ENCODE measurements at places on chromosomes 7 and 10.

DNA sequence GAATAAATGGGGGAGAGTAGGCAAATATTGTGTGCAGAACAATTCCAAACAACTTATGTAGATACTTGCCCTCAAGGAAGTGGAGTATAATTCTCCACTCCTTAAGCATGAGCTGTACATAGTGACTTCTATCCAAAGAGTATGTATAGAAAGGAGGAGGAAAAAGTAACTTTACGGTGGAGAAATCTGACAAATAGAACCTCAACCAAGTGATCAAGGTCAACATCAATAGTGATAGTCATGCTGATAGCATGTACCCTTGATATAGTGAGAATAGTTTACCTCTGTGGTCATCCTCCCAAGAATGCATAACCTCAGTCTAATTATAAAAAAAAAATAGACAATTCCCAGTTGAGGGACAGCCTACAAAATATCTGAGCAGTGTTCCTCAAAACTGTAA is 89.1 kb upstream of the NANOS1 start:
- DNase-seq = no peak

GRCh38 chr7:34069676-34070075 is 164.3 kb downstream of the BMPER start:
- no peak for DNase-seq

DNA sequence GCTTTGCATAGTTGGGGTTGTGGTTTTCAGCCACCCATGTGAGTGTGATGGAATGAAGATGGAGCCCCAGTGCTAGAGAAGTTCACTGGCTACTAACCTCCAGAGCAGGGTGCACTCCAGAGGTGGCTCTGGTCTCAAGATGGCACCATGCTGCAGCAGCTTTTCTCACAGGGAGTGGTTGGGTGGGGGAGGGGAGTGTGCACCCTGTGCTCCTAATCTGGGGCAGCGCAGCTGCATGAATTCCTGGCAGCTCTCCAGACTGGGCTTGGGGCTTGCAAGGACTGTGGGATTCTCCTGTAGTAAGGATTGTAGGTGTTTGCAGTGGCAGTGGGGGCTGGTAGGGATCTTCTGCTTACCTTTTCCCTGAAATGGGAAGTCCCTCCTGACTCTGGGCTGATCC is 23.7 kb downstream of the PHTF2 start:
- no peak for DNase-seq

- no peak for DNase-seq
These were observed 27.0 kb downstream of the CFAP46 start for GRCh38 chr10:132915411-132915810.

DNA sequence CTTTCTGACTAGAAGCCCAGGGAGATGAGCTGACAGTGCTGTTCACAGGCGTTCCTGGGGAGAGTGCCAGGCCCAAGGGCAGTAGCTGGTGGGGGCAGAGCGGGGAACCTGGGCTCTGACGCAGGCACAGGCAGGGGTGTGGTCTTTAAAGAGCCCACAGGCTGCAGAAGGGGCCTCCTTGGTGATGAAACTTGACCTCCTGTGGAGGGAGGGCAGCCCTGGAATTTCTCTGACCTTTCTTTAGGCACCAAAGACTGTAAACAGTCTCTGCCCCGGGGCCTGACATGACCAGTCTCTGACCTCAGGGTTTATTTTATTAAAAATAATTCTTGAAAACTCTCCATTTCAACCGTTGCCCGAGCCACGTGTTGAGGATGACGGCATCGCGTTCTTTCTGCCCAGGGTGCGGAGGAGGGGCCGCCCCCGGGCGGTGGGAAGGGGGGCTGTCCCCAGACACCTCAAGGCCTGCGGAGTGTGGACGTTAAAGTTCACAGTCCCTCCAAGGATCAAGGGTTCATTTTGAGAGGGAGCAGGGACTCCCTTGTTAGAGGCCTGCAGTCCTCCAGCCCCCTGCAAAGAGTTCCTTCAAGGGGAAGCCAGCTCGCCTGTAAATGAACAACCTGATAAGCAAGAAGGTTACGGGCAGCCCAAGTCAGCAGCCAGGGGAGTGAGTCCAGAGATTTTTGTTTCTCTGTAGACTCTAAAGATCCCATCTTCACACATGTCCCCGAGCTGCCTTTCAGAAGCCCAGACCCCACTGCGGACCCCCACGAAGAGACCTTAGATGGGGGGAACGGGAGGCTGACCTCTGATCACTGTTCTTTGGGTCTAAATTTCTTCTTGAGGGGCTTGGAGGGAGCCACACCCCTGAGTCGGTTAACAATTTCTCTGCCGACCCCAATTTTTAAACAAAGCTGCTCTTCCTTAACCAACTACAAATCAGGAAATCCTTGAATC is 128.9 kb downstream of the VIPR2 start:
- no peak for DNase-seq

GRCh38 chr10:3264161-3264761 is 91.7 kb upstream of the PITRM1 start:
- DNase-seq = peak; percentile 61

GRCh38 chr10:46222364-46222935 is 64.3 kb upstream of the ANTXRL start:
- DNase-seq = no peak

DNA sequence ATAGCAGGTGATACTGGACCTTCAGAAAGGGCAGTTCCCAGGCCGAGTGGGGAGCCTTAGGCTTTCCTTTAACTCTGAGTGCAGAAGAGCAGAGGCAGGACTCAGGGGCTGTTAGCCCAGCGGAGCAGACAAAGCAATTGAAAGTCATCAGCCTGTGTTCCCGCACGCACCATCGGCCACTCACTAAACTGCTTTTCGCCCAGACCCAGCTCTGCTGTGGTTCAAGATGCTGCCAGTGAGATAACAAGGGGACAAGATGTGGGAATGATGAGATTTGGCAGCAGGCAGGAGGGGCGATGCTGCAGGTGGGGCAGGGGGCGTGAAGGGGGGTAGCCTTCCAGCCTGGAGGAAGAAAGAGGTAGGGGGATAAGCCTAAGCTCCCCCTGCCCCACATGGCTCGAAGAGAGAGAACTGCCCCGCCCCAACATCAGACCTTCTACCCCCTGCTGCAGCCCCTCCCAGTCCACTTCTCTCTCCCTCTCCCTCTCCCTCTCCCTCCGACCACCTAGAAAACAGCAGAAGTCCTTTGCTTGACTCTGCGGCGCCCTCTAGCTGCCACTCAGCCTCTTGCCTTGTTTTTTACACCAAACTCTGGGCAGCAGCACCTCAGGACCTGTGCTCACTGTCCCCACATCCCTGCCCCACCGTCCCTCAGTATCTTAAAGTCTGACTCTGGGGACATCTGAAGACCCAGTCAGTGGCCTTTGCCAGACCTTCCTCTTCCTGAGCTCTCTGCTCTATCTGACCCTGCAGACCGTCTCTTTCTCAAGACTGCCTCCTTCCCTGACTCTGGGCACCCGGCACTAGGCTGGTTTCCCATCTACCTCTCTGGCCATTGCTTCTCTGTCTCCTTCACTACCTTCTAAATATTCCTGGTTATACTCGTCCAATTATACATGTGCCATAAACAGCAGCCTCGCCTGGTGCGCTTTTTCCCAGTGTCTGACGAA is 110.5 kb downstream of the C10orf105 start:
- peak; percentile 50 for DNase-seq

- DNase-seq = no peak
These were observed 455.6 kb upstream of the AKR1E2 start for GRCh38 chr10:4370376-4370775.

- no peak for DNase-seq
These were observed 57.9 kb downstream of the ELFN1 start for GRCh38 chr7:1727812-1728570.

GRCh38 chr10:11516431-11516746 is 95.1 kb downstream of the USP6NL start:
- DNase-seq = no peak

- no peak for DNase-seq
These were observed 242.0 kb downstream of the AUTS2 start for GRCh38 chr7:69840248-69840647.

DNA sequence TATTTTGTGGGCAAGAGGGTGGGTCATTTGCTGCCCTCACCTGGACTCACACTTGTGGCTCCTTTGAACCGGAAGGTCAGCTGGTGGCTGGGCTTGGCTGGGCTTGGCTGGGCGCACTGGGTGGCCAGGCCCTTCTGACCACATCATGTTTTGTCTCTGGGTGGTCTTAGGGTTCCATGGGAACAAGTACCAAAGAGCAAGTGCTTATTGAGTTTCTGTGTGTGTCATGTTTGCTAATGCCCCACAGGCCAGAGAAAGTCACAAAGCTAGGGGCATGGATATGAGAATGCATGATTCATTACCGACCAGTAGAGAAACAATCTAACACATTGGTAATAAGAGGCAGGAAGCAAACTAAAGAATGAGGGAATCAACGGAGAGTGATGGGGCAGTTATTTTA is 33.6 kb upstream of the NRP1 start:
- DNase-seq = no peak

DNA sequence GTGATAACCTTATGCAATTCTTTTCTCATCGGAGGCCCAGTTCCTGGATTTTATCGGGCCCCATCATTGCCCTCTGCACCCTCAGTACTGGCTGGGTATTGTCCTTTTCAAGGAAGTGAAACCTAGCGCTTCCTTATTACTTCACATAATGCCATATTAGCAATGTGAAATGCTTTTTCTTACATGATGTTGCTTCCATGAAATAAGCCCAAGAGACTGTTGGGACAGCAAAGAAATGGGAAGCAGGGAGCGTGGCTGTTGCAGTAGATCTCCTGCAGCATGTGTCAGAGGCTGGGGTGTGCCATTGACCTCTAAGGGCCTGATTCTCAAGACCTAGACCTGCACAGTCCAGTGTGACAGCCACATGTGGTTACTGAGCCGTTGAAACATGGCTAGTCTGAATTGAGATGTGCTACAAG is 8.1 kb downstream of the CHN2 start:
- no peak for DNase-seq

- DNase-seq = no peak
These were observed 17.7 kb upstream of the OPALIN start for GRCh38 chr10:96376483-96376882.

- DNase-seq = no peak
These were observed 56.5 kb upstream of the WIPF3 start for GRCh38 chr7:29749701-29750321.

- DNase-seq = no peak
These were observed 19.5 kb upstream of the CSTF2T start for GRCh38 chr10:51718804-51719291.

- no peak for DNase-seq
These were observed 5.0 kb upstream of the PRKAR1B start for GRCh38 chr7:732094-732541.

GRCh38 chr7:11281953-11282352 is 308.3 kb downstream of the PHF14 start:
- DNase-seq = no peak

DNA sequence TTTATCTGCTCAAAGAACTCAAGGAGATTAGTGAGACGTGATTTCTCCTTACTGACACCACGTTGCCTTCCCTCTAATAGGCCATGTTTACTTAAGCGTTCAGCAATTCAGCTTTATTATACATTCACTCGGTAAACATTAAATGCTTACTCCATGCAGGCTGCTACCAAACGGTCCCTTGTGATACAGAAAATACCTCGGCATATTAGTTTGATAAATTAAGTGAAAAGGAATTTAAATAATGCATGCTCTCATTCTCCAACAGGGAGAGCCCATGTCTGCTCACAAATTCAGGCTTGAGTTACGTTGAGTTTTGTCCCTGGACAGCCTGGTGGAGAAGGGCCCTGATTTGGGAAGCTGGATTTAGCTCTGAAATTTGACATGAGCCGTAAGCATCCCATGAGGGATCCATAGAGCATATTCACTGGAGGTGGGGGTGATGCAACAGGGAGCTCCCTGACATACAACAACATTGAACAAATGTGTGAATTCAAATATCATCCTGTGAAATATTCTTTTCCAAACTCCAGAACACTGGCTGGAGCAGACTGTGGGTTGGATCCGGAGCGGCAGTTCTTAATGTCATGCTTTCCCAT is 86.3 kb downstream of the TBXAS1 start:
- no peak for DNase-seq

DNA sequence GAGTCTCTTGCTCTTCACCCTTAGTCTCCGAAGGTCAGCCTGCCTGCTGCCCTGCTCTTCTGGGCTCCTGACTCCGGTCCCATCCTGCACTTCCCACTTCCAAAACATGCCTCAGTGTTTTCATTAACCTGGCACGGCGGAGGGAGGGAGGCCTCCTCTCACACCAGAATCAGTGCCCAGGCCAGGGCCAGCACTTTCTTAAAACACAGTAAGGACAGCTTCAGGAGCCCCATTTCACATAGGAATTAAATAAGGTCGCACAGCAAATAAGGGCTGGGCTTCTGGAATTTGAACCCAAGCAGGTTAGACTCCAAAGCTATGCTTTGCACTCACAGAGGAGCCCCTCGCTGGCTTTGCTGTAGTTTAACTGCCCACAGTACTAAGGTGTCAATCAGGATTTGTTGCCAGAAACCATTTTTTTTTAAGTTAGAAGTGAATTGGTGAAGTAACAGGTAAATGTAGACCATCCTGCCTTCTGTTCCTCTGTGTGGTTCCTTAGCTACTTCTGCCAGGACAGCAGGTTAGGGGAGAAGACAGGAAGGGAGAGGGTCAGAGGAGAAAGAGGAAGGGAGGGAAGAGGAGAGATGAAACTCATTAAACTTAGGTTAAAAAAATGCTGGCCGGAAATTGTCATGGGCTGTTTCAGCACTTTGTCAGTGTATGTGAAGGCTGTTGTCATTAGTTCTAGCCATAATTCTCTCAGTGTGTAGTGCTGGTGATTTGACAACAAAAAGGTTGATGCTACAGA is 1.1 kb downstream of the RASSF4 start:
- DNase-seq = no peak

DNA sequence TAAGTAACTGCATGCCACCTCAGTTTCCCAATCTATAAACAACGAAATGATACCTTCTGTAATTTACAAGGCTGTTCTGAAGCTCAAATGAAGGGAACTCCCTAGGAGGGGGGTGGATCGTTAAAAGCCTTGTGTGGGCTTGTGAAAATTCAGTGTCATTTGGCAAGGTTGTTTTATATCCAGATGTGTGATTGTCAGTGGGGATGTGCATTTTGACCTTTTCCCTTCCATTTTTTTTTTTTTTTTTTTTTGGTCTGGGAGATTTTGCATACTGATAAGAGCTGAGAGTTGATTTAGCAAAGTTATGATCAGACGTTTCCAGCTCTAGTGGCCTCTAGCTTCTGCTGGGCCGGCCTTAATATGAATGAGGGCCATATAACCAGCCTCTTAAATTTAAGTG is 22.8 kb downstream of the CREB5 start:
- DNase-seq = no peak

DNA sequence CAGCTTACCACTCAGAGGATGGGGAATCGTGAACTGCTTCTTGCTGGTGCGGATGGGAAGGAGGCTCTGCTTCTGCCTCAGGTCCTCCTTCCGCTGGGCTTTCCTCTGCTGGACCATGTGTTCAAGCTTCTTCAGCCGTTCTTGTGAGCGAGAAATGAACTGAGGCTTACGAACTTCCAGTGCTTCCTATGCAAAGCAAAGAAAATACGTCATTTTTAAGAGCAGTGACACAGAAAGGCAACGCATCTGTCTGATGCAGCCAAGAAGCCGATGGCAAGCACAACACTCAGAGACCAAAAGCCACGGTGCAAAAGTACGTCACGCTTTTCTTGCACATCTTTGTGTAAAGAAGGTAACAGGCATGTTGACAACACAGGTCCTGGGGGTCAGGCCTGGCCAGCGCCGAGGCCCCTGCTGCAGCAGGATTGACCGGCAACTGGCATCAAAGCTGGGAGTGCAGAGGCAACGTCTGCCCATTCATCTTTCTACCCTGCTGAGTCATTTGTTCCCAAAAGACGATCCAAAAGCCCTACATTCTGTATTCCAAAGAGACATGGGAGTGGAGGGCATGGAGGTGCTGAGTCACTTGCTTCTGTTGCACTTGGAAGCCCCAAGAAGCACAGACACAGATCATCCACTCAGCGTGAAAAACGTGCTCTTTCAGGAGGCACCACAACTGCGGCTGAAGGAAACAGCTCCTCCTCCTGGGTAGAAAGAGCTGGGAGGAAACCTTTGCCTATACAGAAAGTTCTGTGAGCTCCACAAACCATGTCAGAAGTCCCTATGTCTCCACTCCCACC is 71.0 kb upstream of the ADAM12 start:
- DNase-seq = no peak

Measured in kidney capillary endothelial cell (primary cell).